ENCODE measurements at places on chromosomes 6 and 20.

DNA sequence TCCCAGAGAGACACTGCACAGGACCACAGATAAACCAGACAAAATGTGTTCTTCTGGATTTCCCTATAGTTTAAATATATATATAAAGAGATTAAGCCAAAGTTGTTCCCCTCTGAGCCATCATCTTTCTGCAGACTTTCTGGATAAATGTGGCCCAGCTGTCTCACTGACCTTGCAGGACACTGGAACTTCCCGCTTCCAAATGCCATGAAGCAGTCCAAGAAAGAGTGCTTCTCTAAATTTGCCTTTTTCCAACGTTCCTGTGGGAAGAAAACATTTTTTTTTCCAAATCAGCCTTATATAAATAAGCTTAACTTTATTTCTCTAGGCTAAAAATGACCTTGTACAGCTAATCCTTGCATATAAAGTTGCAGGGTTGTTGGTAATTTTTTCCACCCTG lies 65.7 kb downstream of the CYP39A1 start:
- no peak for DNase-seq

- no peak for DNase-seq
Measured at GRCh38 chr6:121830736-121831135, 395.3 kb downstream of the GJA1 start.

DNA sequence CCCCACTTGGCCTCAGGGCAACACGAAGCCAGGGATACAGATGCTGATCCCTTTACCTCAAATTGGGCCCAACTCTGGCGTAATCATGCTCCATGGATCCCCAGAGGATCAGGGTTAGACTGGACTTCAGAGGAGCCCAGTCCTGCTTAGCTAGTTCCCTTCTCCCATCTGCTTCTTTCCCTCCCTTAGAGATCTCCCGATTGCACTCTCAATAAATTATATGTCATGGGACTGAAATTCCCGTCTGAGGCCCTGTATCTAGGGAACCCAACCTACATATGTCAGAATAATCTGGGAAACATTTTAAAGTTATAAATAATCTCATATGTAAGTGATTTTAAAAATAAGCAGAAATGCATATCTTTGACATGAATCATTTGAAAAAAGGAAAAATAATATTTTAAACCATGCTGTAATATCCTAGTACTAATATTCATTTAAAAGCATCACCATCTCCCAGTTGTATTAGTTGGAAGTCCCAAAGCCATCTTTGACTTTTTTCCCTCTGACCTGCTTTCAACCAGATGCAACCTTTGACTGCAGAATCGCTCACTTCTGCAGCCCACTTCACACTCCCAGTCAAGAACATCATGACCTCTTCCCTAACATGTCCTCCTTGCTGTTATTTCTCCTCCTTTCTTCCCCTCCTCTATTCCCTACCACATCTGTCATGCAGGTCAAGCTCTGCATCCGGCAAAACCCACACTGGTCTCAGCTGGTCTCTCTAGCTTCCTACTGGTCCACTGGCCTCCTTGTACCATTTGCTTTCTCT lies 393.6 kb downstream of the BTBD3 start:
- no peak for DNase-seq

DNA sequence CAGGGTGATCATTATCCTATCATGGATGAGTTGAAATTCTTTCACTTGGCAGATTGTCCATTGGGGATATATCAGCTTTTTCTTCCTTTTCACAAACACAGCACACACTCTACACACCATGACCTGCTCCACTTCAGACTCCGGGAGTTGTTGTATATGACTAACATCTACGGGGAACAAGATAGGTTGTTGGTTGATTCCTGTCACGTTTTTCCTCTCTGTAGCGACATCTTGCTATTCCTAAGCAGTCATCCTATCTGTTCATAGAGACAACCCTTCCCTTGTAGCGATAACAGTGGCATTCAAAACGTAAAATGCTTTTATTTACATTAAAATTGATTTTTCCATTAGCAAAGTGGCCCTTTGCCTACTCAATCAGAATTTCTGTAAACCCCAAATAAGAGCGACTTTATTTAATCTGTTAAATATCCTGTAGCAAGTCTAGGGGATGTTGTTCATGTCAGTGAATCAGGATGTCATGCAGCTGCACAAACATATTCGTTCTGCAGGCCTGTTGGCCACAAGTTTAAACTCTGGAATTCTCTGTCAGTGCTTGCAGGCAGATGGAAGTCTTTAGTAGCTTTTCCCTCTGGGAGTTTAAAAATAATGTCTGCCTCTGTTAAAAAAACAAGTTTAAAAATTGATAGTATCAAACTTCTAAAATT lies 23.1 kb downstream of the PHACTR2 start:
- DNase-seq = no peak

- DNase-seq = peak; percentile 2
Measured at GRCh38 chr6:125749865-125750691, 646 bp downstream of the HEY2 start.

DNA sequence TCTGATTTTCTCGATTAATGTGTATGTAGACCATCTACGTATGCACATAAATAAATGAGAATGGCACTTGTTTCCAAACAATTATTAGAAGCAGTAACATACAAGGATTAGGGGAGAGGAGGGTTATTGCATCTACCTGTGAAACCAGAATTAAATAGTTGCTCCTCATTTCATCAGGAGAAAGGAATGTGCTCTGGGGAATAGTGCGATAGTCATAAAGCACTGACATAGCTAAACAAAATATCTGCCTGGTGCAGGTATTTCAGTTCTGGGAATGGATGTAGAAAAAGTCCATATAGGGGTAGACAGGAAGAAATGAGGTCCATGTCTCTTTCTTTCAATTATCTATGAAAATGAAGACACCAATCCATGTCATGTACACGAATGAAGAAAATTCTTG lies 1.6 kb upstream of the ID4 start:
- no peak for DNase-seq

- no peak for DNase-seq
Measured at GRCh38 chr20:5592165-5592564, 158.0 kb upstream of the SHLD1 start.

GRCh38 chr6:11323666-11324452 lies 91.4 kb upstream of the NEDD9 start:
- no peak for DNase-seq

- DNase-seq = no peak
Measured at GRCh38 chr20:25374842-25375241, 15.8 kb downstream of the ABHD12 start.

DNA sequence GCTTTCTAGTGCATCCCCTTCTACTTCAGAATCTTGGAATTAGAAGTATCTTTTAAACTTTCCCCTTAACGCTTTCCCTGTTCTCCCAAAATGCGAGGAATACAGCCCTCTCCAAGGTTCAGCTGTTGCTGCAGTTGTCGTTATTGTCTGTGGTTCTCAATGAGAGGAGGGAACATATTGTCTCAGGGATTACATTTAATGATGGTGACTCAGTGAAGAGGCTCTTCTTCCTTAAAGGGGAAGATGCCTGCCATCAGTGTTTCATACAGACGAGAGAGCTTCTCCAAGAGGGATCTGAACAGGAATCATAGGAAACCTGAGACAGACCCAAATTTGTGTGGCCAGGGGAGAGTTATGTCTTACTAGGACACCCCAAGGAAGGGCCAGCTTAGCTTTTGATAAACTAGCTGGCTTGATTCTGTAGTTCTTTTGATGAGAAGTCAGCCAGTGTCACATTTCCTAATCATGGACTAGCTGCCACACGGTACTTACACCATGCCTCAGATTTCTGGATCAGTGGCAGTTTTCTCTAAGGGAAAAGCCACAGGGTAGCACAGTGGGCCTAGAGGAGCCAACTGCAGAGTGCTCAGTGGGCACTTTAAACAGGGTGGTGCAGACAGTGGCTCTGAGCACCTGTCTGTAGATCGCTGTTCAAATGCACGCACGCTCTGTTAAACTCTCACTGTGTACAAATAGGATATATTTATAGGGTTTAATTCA lies 59.7 kb upstream of the TMEM181 start:
- no peak for DNase-seq

- DNase-seq = peak; percentile 89
Measured at GRCh38 chr6:30626484-30627366, at the start of gene ATAT1. Gene ATAT1 (plus strand): TSS chr6:30626874.
